NCI-H226 (cell line): ENCODE measurements at places on chromosomes 6 and 20.

DNA sequence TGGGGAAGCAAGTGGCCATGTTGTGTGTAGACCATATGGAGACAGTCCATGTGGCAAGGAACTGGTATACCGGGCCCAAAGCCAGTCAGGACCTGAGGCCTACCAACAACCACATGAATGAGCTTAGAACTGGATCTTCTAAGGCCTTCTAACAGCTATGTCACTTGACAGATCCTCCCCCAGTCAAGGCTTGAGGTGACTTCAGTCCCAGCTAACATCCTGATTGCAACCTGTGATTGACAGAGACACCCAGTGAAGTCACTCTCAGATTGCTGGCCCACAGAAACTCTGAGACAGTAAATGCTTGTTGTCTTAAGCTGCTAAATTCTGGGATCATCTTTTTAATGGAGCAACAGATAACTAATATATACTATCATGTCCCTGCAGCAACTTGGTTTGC lies 32.9 kb downstream of the AHI1 start:
- DNase-seq = no peak

DNA sequence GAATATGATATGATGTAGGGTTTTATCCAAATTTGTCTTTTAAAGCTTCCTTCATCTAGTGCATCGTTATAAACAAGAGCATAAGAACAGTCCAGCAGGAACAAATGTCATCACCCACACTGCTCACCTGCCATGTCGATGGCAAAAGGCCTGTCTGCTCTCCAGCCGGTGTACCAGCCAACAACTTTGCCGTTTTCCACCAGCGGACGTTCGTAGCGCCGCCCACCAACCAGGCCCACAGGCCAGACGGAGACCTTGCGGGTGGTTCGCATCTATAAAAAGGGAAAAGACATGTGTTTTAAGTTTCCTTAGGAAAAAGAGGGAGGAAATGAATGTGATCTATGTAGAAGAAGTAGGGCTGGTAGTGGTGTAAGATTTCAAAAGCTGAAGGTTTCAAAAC lies 62.9 kb downstream of the B3GAT2 start:
- DNase-seq = no peak

DNA sequence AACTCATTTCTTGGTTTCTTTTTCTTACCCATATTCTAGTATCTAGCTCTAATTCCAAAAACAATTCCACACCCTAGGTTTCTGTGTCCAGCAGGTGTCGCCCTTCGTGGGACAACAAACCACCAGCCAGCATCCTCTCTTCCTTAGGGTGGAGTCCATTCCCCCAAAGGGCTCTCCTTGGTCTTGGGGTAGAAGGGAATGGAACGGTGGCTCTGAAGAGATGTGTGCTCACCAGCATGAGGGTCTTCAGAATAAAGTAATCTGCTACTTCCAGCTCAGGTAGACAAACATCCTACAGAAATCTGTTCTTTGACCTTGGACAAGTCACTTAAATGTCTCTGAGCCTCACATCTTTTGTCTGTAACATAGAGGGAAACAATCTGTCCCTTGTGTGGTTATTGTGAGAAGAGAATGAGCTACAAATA lies 7.2 kb downstream of the HLA-DMB start:
- peak; percentile 30 for DNase-seq

GRCh38 chr6:53216301-53216700 lies 67.7 kb upstream of the GCM1 start:
- no peak for DNase-seq

DNA sequence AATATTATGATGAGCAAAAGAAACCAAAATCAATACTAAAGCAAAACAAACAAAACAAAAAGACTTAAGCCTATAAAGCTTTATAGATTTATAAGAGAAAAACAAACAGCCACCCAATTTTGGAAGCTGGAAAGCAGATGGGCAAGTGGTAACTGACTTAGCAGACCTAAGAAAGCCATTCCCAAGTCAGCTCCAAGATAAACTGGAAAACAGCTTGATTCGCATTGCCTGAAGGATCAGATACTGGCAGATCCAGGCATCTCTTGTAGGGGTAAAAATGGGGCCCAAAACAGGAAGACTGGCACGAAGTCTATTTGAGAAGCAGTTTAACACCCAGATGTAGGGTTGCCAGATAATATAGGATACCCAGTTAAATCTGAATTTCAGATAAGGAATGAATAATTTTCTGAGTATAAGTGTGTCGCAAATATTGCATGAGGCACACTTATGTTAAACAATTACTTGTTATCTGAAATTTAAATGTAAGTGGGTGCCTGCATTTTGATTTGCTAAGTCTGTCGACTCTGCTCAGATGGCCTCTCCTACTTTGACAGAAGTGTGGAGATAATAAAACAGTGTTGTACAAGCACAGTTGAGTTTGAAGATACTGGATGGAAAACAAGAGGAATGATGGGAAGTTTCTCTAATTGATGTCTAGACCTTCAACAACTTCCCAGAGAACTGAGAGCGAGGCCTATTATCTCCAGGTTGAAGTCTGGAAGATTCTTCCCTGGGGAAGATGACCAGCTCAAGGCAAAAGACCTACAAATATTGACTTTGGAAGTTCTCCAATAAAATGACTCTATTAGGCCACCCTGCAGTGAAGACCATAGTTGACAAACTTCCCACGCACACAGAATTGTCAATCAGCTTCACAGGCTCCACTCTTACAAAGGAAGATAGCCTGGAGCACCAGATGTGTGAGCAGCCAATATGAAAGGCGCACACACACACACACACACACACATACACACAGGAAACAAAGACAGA lies 113.4 kb downstream of the FAM50B start:
- no peak for DNase-seq

GRCh38 chr6:144667532-144668503 lies 382.7 kb downstream of the UTRN start:
- no peak for DNase-seq

- DNase-seq = no peak
These were observed 26.8 kb upstream of the HSF2 start for GRCh38 chr6:122372647-122373046.

GRCh38 chr6:33758815-33759216 lies 12.1 kb upstream of the IP6K3 start:
- DNase-seq = no peak

DNA sequence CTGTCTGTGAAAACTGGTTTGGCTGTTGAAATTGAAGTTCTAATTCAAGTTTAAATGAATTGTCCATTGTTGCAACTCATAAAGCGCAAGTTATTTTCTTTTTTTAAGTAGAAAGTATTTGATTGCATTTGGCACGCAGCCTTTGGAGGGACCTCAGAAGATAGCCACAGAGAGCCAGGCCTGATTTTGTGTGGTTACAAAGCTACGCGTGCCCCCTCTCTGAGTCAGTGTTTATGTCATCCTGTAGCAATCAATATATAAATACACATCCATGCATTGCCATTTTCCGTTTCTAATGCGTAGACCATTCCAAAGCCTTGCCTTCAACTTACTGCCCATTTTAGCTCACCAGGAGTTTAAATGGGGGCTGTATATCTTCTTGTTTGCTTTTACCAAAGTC lies 173.2 kb downstream of the TMEM242 start:
- no peak for DNase-seq

DNA sequence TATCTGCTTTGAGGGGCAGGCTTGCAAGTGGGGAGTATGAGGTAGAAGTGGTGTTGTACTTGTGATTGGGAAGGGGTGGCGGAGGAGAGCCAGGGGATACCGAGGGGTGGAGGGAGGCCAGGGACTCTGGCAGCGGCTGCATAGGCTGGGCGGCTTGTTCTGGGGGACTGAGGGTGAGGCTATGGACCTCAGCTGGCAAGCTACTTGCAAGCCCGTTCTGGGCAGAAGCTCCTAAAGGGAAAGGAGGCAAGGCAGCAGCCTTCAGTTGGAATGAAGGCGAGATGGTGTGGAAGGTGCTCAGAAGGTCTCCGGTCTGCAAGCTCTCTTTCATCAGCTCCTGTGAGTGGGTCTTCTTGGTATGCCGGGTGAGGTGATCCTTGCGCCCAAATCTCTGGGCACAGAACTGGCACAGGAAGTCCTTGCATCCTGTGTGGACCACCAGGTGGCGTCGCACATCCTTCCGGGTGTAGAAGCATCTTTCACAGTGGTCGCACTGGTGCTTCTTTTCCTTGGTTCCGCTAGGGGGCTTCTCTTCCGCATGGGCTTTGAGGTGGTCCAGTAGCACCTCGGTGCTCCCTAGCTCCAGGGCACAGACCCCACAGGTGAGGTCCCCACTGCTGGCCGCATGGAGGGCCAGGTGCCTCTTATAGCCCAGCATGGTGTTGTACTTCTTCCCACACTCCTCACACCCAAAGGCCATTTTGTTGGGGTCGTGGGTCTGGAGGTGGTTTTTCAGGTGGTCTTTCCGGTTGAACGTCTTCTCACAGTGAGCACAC lies 66.0 kb downstream of the PLAGL1 start:
- peak; percentile 22 for DNase-seq

- no peak for DNase-seq
These were observed 92.1 kb upstream of the NEDD9 start for GRCh38 chr6:11324453-11325015.

GRCh38 chr20:24418731-24419130 lies 50.7 kb upstream of the SYNDIG1 start:
- no peak for DNase-seq

DNA sequence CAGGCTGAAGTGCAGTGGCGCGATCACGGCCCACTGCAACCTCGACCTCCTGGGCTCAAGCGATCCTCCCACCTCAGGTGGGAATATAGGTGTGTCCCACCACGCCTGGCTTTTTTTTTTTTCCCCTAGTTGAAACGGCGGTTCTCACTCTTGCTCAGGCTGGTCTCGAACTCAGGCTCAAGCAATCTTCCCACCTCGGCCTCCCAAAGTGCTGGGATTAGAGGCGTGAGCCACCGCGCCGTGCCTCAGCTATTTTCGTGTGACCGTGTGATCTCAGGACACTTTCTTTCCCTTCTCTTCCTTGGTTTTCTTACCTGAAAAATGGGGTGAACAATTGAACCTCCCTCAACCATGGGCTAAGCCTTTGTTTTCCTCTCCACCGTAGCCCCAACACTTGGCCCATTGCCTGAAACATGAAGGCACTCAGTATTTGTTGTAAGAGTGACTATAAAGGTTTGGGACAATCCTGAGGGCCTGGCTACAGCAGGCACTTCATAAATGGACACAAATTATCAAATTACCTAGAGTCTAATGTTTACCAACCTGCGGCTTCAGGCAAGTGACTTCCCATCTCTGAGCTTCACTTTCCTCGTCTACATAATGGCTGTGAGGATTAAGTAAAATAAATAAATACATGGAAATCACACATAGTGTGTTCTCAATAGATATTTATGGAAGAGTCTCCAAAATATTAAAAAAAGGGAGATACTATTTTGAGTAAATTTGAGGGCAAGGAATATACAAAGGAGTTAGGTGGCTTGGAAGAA lies 31.4 kb upstream of the ID1 start:
- no peak for DNase-seq

DNA sequence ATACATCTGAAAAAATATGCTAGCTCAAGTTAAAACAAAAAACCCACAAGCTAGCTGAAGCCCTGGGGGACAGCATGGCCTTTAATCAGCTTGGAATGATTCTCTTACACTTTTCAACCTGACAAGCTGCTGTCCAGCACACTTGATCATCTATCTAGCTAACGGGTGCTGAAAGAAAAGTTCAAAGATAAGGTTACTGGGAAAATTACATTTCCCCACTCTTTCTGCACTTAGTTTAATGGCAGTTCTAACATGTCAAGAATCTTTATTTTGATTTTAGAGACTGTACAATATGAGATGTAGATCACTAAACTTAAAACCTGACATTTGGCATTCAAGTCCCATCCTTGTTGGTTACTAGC lies 53.4 kb downstream of the STK4 start:
- DNase-seq = no peak

- DNase-seq = no peak
These were observed 5.3 kb downstream of the ARFGEF2 start for GRCh38 chr20:48926821-48927220.

GRCh38 chr20:50561379-50562078 lies 51.3 kb downstream of the PTPN1 start:
- peak; percentile 95 for DNase-seq

GRCh38 chr6:75154973-75155372 lies 50.9 kb downstream of the COL12A1 start:
- DNase-seq = no peak

GRCh38 chr6:36546308-36546919 lies 865 bp downstream of the STK38 start:
- DNase-seq = no peak

DNA sequence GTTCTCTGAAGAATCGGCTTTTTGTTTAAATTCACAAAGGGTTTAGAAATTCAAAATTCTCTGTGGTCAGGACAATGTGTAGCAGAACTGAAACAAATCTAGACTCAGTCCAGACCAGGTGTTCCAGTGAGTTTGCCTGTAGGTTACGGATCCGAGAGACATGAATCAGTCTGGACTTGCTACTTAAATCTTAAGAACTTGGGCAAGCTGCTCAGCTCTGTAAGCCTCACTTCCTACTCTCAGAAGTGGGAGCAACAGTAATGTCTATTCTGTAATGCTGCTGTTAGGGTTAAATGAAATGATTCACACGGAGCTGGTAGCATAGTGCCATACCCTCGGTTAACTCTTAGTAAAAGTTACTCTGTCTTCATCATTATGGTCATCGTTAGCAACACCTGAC lies 37.7 kb downstream of the HECA start:
- no peak for DNase-seq

DNA sequence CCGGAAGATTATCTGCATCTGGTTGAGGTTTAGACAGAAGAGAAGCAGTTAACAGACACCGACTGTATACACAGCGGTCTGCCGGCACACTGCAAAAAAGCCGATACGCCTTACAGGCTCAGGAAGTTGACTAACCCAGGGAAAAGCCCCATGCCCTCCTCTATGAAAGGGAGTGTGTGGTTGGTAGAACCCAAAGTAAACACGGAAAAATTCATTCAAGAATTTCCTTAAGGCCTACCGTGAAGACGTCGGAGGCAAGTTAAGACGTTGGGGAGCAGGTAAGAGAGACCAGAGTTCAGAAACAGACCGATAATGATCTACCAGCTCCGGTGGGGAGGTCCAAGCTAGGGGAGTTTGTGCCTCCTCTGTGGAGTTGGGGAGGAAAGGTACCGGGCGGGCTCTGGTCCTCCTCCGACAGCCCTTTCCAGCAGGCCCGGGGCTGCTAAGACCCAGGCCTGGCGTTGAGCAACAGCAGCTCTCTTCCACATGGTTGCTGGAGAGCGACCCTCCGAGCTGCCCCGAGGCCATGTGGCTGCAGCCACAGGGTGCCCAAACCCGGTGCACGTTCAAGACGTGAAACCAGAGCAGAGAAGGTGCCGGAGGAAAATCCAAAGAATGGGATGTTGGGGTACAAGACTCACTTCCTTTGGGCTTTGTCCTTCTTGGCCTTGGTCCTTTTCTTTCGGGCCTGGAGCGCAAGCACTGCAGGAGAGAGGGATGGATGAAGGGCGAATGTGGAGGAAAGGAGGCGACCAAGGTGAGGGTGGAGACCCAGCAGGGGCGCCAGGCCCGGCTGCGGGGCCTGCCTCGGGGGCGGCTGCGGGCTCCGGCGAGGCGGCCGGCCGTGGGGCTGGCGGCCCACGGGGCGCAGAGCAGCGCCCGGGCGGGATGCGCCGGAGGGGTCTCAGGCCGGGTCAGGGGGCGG lies 809 bp downstream of the SRPK1 start:
- peak; percentile 55 for DNase-seq

- no peak for DNase-seq
These were observed 11.9 kb upstream of the TNFRSF21 start for GRCh38 chr6:47321577-47321976.
